Stimulated activated CD4-positive, alpha-beta T cell treated with anti-CD3 and anti-CD28 coated beads, Interleukin-1b, Interleukin-23, amount 100 ng/mL, for 24 hours (primary cell): ENCODE measurements at places on chromosomes 16 and 17.

DNA sequence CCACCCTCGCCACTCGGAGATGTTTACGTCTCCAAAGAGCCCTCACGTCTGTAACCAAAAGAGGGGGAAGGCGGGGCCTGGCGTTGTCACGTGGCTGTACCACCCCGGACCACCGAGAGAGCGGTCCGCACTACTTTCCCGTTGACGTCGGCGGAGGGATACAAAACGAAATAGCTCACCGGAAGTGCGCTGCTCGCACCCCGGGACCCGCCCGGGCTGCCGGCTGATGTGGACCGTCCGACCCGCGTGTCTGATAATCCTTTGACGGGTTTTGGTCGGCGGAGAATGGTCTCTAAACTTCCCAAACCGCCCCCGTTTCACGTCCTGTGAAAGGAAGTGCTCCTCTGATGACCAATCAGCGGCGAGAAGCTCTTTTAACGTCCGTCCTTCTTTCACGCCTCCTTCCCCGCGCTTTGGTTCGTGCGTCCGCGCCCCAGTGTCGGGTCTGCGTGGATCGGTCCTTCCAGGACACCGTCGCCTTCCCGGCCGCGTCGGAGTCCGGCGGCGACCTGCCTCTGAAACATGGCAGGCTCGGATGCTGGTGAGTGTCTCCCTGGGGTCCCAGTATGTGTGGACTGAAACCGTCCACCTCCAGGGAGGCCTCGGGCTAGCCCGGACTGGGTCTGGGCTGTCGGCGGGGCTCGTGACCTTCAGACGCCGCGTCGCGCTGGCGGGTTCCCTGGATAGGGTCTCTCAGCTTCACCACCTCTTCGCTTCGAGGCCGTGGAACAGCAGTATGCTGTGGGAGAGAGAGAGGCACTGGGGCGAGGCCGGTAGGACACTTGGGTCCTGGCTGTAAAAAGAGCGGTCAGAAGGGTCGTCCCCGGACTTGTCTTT, at the start of gene CEP95:
Gene CEP95, plus strand, starts transcription at position 402 of the 837 bp plus-strand sequence. Its CDS starts 121 bp downstream, at position 523.
- DNase-seq, result peak; percentile 92

- DNase-seq, result no peak
These were observed 190.2 kb downstream of the PRKCA start for GRCh38 chr17:66492561-66493005.

DNA sequence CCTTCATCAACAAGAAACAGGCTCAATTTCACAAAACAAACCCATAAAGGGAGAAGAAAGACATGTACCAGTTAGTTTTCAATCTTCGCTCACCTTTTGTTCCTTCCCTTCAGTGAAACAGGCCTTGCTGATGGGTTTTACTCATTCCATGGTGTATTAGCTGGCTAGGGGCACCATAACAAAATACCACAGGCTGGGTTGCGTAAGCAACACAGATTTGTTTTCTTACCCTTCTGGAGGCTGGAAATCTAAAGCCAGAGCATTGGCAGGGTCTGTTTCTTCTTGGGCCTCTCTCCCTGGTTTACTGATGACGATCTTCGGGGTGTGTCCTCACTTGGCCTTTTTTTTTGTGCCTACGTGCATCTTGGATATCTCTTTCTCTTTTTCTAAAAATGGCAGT, 383.4 kb upstream of the RBFOX1 start:
- DNase-seq, result no peak

GRCh38 chr17:76003915-76004314, 3.3 kb downstream of the CDK3 start:
- DNase-seq, result no peak

DNA sequence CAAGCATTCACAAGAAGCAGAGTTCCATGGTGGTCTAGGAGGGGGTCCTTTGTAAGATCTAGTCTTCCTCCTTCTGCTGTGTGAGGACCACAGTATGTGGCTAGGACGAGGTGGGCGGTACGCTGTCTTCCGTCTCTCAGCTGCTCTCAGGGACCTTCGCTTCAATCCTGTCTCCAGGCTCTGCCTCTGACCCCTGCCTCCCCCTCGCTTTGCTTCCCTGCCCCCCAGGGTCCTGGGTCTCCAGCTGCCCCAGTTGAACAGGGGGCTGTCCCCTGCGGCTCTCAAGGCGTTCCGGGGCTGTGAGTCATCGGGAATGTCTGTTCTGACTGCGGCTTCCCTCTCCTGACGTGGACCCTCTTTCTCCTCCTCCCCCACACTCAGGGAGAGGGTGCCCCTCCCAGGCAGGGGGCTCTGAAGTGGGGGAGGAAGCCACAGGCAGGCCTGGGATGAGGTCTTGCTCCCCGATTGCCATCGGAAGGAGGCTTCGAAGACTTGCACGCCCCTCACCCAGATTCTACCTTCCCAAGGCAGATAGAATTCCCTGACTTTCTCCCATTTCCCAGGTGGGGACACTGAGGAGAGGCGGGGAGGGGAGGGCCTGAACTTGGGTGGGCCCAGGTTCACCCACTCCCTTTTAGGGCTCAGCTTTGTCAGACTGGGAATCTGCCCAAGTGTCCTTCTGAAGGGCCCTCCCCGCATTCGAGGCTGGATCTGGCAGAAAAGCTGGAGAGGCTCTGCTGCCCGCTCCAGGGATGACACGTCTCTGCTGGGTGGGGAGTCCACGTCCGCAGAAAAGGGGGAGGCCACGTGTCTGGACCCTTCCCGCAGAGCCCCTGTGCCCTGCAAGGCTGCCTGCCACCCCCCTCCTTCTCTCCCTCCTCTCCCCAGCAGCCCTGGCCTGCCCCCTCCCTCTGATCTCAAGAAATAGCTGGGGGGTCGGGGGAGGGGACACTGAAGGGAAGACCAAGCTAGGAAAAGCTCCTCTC, 9.1 kb upstream of the COL1A1 start:
- no peak for DNase-seq

- no peak for DNase-seq
These were observed 127.2 kb downstream of the AXIN2 start for GRCh38 chr17:65434251-65434650.

DNA sequence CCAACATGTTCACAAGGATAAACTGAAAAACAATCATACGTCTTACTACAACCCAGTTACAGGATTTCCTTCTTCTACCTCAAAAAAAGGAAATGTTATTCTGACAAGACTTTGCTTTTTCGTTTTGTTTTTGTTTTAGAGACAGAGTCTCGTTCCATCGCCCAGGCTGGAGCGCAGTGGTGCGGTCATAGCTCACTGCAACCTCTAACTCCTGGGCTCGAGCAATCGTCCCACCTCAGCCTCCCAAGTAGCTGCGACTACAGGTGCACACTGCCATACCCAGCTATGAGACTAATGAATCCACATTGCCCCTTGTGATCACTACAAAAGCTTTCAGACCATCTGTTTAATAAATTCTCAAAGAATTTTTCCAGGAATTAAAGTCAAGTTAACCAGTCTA, 8.8 kb upstream of the TRIM37 start:
- no peak for DNase-seq

DNA sequence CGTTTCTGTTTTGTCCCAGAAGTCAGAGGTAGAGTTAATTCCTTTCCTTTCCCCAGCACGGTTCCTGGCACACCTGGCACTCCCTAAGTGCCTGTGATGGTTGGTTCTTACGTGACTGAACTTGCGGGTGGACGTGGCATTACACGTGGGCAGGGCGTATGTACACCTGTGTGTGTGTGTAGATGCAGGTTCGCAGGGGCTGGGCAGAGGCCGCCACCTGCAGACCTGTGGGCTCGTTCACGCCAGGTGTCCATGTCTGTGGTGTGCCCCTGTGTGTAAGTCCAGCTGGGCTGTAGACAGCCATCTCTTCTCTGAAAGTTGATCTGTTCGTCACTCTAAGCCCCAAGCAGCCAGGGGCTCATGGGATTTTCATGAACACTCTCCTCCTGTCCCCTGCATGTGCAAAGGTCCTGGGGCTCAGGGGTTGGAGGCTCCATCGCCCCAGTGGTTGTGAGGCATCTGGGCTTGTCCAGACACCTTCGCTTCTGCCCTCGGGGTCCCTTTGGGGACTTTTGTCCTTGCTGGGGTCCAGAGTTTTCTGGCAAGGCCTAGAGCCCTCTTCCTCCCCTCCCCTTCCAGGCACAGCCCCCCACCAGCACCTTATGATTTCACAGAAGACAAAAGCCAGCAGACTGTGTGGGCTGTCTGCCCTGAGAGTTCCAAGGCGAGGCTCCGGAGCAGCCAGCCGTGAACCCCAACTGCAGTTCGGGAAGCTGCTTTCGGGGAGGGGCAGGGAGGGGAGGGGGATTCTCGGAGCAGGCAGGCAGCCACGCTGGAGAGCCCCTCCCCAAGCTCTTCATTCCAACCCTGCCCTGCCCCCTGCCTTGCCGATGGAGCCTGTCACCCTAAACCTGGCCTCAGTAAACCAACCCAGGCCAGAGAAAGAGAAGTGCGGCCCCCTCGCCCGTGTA, 5.4 kb upstream of the FSCN2 start:
- DNase-seq, result no peak

- no peak for DNase-seq
These were observed 46.6 kb downstream of the PHKB start for GRCh38 chr16:47507701-47508100.

- DNase-seq, result no peak
These were observed 60.5 kb downstream of the NFAT5 start for GRCh38 chr16:69626256-69626655.

- no peak for DNase-seq
These were observed 14.1 kb downstream of the FAM222B start for GRCh38 chr17:28828294-28829040.

- DNase-seq, result no peak
These were observed 44.2 kb downstream of the NT5M start for GRCh38 chr17:17347234-17347955.

- no peak for DNase-seq
These were observed 20.2 kb downstream of the CYTH1 start for GRCh38 chr17:78761789-78762406.

- no peak for DNase-seq
These were observed 21.6 kb downstream of the CD300LF start for GRCh38 chr17:74691151-74691550.

- no peak for DNase-seq
These were observed 15.0 kb upstream of the PITPNA start for GRCh38 chr17:1577583-1578013.

DNA sequence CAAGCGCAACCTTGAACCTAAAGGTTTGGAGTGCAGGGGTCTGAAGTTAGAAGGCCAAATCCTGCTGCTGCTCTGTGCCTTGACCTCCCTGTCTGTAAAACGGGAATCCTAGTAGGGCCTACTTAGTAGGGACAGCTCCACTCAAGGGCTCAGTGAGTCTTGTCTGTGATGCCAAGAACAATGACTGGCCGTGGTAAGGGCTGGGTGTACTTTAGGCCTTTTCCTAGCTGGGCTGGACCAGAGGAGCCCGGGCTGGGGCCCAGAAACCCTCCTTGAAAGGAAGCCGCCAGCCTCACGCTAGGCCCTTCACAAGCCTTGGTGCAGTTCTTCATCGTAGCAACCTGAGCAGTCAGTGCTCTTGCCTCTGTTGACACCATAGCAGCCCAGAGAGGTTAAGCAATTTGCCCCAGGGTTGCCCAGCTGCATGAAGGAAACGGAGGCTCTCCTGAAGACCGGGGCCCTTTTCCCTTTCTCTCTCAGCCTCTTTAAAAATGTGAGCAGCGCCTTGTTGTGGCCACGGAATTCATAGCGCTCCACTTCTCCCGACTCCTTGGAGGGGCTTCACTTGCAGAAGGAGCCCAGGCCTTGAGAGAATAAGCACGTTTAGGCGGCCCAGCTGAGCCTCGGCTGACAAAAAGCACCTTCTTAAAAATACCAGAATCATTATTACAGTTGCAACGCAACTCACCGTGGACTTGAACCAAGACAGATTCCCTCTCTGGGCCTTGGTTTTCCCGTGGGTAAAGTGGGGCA, 4.4 kb downstream of the NECAB2 start:
- no peak for DNase-seq

DNA sequence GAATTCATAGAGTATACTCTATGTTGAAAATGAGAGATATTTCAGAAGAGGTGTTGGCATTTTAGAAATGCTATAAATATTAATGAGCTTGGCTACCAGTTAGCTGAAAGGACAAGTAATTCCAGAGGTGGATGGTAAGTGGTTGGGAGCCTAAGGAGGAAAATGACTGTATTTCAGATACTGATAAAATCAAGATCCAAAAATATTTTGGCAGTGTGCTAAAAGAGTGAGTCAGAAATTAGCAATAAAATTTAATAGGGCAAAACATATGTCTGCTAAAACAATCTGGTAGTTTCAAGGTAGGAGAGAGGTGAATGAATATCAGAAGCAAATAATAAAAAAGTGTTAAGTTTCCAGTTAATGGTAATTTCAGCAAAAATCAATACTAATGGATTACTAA, 1287.9 kb downstream of the CDH8 start:
- no peak for DNase-seq

- DNase-seq, result no peak
These were observed 62.2 kb upstream of the ADORA2B start for GRCh38 chr17:15882777-15883176.

DNA sequence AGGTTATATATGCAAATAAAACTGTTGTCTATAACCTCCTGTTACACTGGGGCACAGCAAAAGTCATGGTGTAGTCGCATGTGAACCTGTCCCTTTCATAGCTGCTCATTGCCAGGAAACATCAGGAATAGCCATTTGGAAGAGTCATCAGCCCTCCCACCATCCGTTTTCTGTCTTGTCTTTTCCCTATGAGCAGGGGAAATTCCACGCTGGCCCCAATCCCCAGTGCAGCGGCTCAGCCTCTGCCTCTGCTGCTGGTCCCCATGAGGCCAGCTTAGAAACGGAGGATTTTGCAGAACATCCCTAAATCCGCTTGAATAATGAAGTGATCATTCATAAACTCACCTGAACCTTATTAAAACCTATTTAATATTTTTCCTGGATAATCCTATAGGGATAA, 10.5 kb downstream of the MAPT start:
- no peak for DNase-seq

GRCh38 chr16:86306011-86306644, 204.2 kb upstream of the FOXF1 start:
- DNase-seq, result no peak

- DNase-seq, result peak; percentile 78
These were observed 135.4 kb upstream of the CHMP6 start for GRCh38 chr17:80855948-80856862.

GRCh38 chr16:68732741-68733399, 4.2 kb upstream of the CDH1 start:
- no peak for DNase-seq
